ENCODE measurements at places on chromosomes 6 and 20. TPM values are rescaled to one million over a fixed set of nuclear protein-coding genes. Genes with fewer than 3 reads are reported as not detected.
A peak's percentile ranks its signal among the peaks of the same experiment; 100 is the strongest.

- no peak for DNase-seq
These were observed 50.2 kb downstream of the PLN start for GRCh38 chr6:118598324-118598723.

RTEL1 gene
- 4.8 TPM for total RNA-seq

RIPOR3 gene
- 2.9 TPM for total RNA-seq

DNA sequence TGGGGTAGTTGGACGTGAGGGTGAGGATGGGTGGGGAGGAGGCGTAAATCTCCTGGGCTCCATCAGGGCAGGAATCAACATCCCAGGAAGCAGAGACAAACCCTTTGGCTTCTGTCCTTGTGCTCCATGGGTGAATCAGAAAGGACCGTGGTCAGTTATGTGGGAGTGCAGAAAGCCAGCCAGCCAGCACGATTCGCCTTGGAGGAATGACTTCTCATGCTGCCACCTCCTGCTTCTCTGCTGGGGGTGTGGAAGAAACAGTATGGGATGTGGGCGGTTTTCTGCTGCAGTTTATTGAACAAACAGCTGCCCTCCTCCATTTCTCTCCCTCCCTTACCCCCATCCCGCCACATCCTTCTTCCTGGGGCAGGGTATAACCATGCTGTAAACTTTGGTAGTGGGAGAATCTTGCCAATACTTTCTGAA is 214.5 kb downstream of the SOX4 start:
- peak; percentile 65 for DNase-seq

GRCh38 chr6:158758451-158758860 is 60.7 kb downstream of the EZR start:
- no peak for DNase-seq

- DNase-seq = no peak
These were observed 23.5 kb downstream of the CEP250 start for GRCh38 chr20:35478804-35479472.

AGER gene
- 0.94 TPM for total RNA-seq

DNA sequence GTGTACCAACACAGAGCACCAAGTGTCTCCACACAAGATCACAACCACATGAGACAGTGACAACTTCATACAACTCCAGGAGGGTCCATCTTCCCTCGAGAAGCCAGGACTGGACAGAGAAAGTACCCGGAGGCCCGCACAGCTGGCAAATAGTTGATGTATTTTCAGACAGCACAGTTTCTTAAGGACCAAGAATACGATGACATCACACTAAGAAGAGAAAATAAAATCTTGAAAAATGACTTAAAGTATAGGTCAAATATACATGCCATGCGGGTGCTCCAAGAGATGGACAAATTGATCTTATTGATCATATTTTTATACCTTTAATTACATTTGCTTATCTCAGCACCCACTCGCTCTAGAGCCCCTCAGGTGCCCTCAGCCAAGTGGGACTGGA is 145.5 kb downstream of the RNASET2 start:
- no peak for DNase-seq

GRCh38 chr6:150723345-150723658 is 123.6 kb downstream of the PLEKHG1 start:
- no peak for DNase-seq

DNA sequence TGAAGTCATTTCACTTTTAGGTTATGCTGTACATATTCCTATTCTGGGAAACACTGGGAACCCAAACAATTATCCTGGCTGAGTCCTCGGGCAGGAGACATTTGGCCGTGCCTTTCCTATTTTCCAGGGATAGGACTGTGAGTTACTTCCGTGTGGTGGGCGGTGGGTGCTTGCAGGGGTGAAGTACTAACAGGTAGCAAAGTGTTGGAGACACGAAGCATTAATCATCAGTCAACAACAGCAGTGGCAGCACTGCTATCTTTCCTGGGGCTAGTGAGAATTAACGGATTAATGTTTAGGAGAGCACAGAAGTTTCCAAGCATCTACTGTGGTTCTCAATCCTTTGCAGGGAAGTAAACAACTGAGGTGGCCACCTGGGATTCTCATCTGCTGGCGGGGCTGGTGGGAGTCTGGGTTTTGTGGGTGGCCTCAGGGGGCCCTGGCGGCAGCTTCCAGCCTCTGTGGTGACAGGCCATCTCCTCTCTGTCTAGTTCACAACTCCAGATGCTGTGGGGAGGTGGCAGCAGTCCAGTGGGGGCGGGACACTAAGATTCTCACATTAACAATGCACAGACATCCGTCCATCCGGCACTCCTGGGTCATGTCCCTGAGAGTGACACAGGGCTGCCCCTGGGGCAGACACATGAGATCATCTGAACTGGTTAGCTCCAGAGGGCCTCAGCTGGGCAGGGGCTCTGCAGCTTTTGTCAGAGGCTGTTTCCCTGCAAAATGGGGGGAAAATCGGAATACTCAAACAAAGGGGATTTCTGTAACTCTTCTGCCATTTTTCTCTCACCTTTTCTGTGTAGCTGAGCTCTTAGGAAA is 90.9 kb downstream of the GJA10 start:
- peak; percentile 63 for DNase-seq

CPXM1 gene
- total RNA-seq = 2.9 TPM

GJA10 gene
- not detected for total RNA-seq

DEFB124 gene
- not detected for total RNA-seq

- no peak for DNase-seq
These were observed 1.6 kb downstream of the GNAS start for GRCh38 chr20:58853976-58854637.

DNA sequence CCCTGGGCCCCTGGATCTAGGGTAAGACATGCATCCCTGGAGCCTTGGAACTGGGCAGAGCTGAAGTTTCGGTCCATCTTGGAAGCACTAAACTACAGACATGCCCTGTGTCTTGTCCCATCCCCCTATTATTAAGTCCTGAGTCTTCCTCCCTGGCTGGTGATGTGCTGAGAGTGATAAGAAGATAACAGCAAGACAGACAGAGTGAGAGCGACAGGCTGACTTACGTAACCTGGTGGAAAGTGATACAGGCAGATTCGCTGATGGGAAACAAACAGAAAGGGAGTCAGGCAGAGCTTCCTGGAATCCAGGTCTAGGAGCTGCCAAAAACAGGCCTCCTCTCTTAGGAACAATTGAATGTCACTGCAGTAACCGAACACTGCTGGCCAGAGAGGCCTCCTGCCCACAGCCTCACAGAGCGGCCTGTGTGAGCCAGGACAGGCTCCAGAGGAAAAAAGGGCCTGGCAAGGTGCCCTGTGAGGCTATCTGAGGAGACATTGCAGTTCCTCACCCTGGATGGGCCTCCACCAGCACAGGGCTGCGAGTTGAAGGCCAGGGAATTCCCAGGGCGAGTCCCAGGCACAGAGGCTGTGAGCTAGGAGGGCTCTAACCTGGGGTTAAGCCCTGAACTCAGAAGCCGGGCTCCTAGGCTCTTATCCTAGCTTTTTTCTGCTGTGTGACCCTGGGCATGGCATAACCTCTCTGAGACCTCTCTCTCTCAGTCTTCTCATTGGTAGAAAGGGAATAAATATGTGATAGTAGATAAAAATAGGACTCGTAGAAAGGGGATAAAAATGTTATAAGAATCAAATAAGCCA is 34.2 kb upstream of the B4GALT5 start:
- DNase-seq = peak; percentile 91

Measured in right atrium auricular region (tissue), 2 donors.